ENCODE measurements at places on chromosomes 7 and 10.
A peak's percentile ranks its signal among the peaks of the same experiment; 100 is the strongest.

- peak; percentile 95 for DNase-seq
Measured at GRCh38 chr7:22653951-22654350, 73.0 kb upstream of the IL6 start.

DNA sequence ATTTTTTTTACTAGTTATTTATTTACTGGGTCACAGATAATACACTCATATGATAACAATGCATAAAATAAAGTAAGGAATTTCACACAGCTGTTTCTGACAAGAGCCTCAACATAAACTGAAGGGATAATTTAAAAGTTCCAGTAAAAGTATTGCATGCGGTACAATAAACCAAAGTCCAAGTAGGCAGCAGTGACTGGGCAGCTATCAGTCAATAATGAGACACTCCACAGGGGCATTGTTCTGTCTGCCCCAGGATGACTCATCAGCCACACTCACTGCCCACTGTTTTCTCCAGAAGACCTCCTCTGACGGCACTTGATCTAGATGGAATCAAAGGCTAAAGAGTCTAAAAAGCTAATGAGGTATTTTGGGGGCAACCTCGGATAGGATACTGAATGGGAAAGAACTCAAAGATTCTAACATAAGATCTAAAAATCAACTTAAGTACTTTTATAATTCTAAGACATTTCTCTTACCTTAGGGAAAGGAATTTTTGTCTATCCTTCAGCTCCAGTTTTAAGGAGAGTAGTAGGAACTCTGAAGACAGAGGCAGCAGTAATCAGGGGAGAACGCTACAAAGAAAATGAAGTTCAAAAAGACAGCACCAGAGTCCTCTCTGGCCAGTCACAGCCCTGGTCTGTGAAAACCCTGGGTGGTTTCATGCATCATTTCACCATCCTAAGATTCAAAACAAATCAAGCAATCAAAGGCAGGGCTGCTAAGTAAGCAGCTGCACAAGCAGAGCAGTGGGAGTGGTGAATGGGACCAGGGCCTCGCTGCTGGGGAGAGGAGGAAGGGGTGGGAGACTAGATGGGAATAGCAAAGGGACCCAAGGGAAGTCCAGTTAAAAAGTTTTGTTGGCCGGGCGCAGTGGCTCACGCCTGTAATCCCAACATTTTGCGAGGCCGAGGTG is 175.1 kb downstream of the AVL9 start:
- peak; percentile 47 for DNase-seq

GRCh38 chr10:124308811-124309210 is 109.9 kb downstream of the OAT start:
- no peak for DNase-seq

DNA sequence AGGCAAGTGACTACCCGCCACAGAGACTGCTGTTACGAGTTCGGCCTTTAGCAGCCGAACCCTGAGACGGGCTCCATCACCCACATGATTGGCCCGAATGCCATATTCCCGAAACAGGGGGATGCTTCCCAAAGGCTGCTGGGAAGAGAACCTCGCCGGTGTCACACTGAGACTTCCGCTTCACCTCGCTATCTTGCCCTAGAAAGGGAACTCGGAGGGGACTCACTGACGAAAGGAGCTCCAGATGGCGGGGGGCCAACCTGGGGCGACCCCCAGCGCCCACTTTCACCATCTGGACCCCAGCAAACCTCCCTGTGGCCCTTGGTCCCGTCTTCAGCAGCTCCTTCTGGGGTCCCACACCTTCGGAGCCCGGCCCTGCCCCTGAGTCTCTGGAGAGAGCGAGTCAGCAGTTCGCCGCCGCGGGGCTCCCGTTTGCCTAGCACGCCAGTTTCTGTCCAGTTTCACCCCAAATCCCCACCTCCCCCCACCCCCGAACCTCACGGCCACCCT is 529 bp downstream of the HPS1 start:
- no peak for DNase-seq

- no peak for DNase-seq
Measured at GRCh38 chr10:82551506-82551905, 676.5 kb downstream of the NRG3 start.

- no peak for DNase-seq
Measured at GRCh38 chr10:73287441-73287840, 35.0 kb upstream of the MRPS16 start.

Data from NCI-H146 (cell line).